Uterine smooth muscle cell (primary cell): ENCODE measurements at places on chromosomes 7 and 10. TPM values are rescaled to one million over a fixed set of nuclear protein-coding genes. Genes with fewer than 3 reads are reported as not detected.

Gene TAS2R41
- not detected in 2 replicates for total RNA-seq

Gene ACTL6B
- not detected in 2 replicates for total RNA-seq

Gene CAMK2B
- under 0.01 TPM in 1 of 2 replicates, not detected in the other for total RNA-seq

Gene NAPEPLD
- total RNA-seq, result 10.1 and 11.5 TPM in 2 replicates

Gene LLCFC1
- total RNA-seq, result not detected in 2 replicates

Gene IL6
- total RNA-seq, result 0.55 and 2.9 TPM in 2 replicates

Gene C10orf67
- total RNA-seq, result 0.11 and 0.12 TPM in 2 replicates

Gene CCDC3
- 0.25 and 0.55 TPM in 2 replicates for total RNA-seq

Gene CHRM2
- total RNA-seq, result 2.2 and 3.1 TPM in 2 replicates

Gene ARMC3
- total RNA-seq, result not detected in 2 replicates

Gene SPAM1
- not detected in 2 replicates for total RNA-seq

Gene AKR1C2
- 20.4 and 34.5 TPM in 2 replicates for total RNA-seq

Gene PILRA
- 0.12 TPM in 1 of 2 replicates, not detected in the other for total RNA-seq

Gene PLAC9
- total RNA-seq, result 1.9 and 6.9 TPM in 2 replicates

Gene PTN
- 23.8 and 32.1 TPM in 2 replicates for total RNA-seq

Gene NEUROD6
- not detected in 2 replicates for total RNA-seq

Gene HSPA12A
- total RNA-seq, result 18.6 and 21.0 TPM in 2 replicates

Gene PNLIPRP1
- total RNA-seq, result not detected in 2 replicates

Gene NAT16
- total RNA-seq, result under 0.01 and 0.33 TPM in 2 replicates

Gene SPDYE2B
- total RNA-seq, result not detected in 2 replicates

Gene CYP2E1
- total RNA-seq, result 0.22 and 0.37 TPM in 2 replicates

Gene IRF5
- 0.11 and 0.37 TPM in 2 replicates for total RNA-seq

Gene ANKRD2
- 0.25 and 0.66 TPM in 2 replicates for total RNA-seq

Gene ABCB4
- total RNA-seq, result 0.25 and 0.44 TPM in 2 replicates

Gene TRIM50
- total RNA-seq, result not detected in 2 replicates

Gene ABCB1
- total RNA-seq, result 0.50 and 1.3 TPM in 2 replicates

Gene RPA3
- 40.2 and 66.8 TPM in 2 replicates for total RNA-seq

Gene UFSP1
- 7.2 and 9.9 TPM in 2 replicates for total RNA-seq

Gene ANKRD30A
- not detected in 2 replicates for total RNA-seq

Gene LEP
- total RNA-seq, result 0.12 TPM in 1 of 2 replicates, not detected in the other

Gene RGR
- not detected in 2 replicates for total RNA-seq

Gene PNLIPRP2
- total RNA-seq, result not detected in 2 replicates

Gene PYROXD2
- total RNA-seq, result 5.6 and 26.7 TPM in 2 replicates

Gene GIMAP1
- under 0.01 and 0.12 TPM in 2 replicates for total RNA-seq

Gene UNCX
- not detected in 2 replicates for total RNA-seq

Gene EBLN1
- not detected in 2 replicates for total RNA-seq

Gene VAX1
- not detected in 2 replicates for total RNA-seq

Gene PAX2
- under 0.01 TPM in 1 of 2 replicates, not detected in the other for total RNA-seq

Gene ZNF25
- 13.7 and 21.9 TPM in 2 replicates for total RNA-seq

Gene KNDC1
- total RNA-seq, result 1.3 and 3.2 TPM in 2 replicates

Gene TMEM176A
- 0.22 TPM in 1 of 2 replicates, not detected in the other for total RNA-seq

Gene DIP2C
- 18.8 and 23.1 TPM in 2 replicates for total RNA-seq

Gene TMEM236
- 0.11 and 0.12 TPM in 2 replicates for total RNA-seq

Gene LIPK
- total RNA-seq, result not detected in 2 replicates

Gene LSM5
- total RNA-seq, result 28.1 and 36.3 TPM in 2 replicates

Gene UPK3BL2
- 0.44 and 0.87 TPM in 2 replicates for total RNA-seq

Gene BMPR1A
- 59.3 and 60.6 TPM in 2 replicates for total RNA-seq

Gene CREB5
- total RNA-seq, result 2.5 and 5.6 TPM in 2 replicates

Gene PIP
- not detected in 2 replicates for total RNA-seq

Gene PRRT4
- under 0.01 and 0.12 TPM in 2 replicates for total RNA-seq

Gene CDNF
- 1.1 and 1.3 TPM in 2 replicates for total RNA-seq
